ENCODE measurements at places on chromosomes 7 and 10.

DNA sequence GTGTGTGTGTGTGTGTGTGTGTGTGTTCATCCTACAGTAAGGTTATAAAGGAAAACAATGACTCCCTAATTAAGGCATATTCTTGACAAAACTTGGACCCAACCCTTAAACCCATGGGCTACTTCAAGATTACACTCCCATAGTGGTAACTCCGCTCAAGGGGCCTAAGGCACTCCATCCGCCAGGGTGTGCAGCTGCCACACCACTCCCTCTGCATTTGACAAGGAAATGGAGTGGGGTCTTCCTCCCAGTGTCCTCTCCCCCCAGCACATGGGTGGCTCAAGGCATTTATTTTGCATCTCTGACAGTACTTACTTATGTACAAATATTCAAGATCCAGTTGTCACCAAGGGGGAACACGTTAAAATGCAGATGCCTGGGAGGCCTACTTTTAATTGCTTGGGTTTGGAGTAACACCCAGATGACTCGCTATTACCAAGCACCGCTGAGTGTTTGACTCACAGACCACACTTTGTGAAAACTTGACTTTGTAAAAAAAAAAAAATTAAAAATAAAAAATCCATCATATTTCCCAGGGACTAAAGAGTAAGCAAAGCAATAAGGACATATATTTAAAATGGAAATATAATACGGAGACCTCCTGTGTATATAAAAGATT, 53.0 kb upstream of the AGR3 start:
- no peak for DNase-seq

GRCh38 chr10:72337039-72337629, 17.6 kb downstream of the DNAJB12 start:
- peak; percentile 70 for DNase-seq

- no peak for DNase-seq
Measured at GRCh38 chr7:47181746-47182361, 400.1 kb downstream of the TNS3 start.

DNA sequence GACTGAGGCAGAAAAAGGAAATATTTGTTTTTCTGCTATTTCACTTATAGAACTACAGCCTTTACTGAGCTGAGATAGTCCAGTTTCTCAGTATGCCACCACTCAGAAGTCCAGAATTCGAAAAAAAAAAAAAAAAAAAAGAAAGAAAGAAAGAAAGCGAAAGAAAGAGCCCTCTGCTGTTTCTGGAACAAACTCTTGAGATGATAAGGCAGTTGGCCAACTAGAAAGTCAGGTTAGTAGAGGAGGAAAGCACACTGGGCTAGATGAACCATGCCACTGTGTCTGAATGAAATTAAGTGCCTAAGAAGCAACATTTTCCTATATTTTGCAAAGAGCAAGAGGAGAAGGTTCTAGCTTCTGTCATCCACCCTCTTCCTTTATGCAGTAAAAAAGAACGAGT, 403.8 kb downstream of the SORCS3 start:
- no peak for DNase-seq

DNA sequence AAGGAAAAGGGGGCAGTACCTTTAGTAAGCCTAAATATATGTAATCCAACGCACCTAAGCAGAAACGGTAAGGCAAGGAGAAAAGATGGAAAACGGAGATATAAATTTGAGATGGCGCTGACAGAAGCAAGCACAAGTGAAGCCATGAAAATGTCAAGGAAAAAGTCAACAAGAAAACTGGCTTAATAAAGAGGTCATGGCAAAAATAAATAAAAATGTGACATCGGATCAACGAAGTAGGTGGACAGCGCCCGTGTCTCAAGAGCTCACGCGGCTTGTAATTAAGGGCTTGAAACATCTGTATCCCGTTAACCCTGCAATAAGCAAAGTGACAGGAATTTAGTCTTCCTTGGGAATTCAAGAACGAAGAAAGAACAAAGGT, 611 bp downstream of the NDUFA5 start:
- DNase-seq: peak; percentile 2

GRCh38 chr10:60549686-60550085, 160.0 kb upstream of the ANK3 start:
- DNase-seq: no peak

DNA sequence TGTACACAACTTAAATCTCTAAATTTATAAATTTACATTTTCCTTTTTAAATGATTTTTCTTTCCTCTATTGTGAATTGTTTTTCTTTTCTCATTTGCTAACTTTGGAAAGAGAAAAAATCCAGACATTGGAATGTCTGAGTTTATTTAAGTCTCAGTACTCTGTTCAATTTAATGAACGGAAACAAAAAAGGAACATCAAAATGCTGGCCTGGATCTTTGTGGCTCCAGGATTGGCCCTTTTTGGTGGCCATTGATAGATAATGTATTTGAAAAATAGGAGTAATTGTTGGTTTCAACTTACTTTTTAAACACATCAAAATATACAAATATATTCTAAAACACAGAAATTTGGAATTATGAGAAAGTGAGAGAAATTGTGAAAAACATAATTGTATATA, 336.0 kb downstream of the SUGCT start:
- DNase-seq: no peak

DNA sequence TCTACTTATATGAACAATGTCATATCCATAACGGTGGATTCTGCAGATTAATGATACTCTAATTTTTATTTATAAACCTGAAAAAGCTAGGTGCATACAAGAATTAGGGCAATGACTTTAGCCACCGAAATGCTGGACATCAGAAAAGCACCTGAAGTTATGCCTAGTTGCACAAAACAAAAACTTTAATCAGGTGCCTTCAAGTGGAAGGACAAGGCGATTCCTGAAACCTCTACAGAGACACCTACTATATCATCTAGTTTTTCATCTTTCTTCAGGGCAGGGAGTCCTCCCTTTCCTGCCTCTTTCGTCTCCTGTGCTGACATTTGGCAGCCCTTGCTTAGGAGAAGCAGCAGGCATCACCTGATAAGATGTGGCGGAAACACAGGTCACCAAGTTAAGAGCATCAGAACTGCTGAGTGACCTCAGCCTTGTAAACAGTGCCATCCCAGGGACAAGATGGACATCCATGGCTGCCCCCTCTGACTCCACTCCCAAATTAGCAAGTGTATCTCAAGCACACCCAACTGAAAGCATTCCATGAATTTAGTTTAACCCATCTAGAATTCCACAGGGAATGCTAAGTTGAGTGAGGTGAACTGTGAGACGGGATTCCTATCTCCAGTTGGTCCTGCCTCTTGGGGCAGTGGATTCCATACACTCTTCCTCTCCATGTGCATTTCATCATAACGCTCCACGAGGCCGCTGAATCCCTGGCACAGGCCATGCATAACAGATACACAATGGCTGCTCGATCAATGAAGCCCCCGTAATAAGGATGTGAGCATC, 5.8 kb downstream of the ITPRIP start:
- DNase-seq: no peak

- no peak for DNase-seq
Measured at GRCh38 chr10:17510242-17510908, 56.0 kb upstream of the ST8SIA6 start.

GRCh38 chr7:140031364-140031763, 31.4 kb downstream of the PARP12 start:
- DNase-seq: no peak

- no peak for DNase-seq
Measured at GRCh38 chr7:5679813-5680473, 101.5 kb downstream of the RNF216 start.

DNA sequence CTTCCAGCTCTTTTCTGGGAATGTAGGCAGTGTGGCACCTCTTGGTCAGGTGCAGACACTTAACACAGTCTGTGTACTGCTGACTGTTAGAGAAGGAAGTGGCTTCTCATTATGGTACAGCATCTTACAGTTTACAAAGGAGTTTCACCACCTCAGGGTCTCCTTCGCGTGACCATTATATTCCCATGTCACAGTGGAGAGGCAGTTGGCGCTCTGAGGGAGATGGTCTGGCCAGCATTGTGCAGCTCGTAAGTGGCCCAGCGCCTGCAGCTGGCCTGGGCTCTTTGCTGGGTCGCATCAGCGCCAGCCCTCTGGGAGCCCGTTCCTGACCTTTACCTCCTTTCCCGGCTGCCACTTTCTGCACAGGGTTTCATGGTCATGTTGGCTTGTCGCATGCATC, 15.4 kb downstream of the TSPAN15 start:
- DNase-seq: no peak

GRCh38 chr10:43953672-43954071, 305.0 kb upstream of the ZNF32 start:
- DNase-seq: no peak

DNA sequence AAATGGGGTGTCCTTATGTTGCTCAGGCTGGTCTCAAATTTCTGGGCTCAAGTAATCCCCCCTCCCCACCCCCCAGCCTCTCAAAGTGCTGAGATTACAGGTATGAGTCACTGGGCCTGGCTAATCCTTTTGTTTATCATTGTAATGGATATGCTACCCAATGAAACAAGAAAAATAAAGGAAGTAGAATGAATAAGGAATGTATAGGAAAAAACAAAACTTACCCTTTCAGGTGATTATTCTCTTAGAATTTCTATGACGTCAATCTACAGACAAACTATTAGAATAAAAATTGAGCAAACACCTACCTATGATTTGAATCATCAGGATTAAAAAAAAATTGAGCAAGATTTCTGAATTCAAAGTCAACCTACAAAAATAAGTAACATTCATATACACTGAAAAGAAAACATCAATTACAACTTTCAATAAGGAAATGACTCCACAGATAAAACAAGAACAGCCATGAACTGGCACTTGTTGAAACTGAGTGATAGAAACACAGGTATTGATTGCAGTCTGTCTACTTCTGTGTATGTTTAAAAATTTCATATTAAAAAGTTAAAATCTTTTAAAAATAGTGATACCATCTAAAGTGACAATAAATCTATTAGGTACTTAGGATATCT, 12.2 kb downstream of the ADAM12 start:
- no peak for DNase-seq

DNA sequence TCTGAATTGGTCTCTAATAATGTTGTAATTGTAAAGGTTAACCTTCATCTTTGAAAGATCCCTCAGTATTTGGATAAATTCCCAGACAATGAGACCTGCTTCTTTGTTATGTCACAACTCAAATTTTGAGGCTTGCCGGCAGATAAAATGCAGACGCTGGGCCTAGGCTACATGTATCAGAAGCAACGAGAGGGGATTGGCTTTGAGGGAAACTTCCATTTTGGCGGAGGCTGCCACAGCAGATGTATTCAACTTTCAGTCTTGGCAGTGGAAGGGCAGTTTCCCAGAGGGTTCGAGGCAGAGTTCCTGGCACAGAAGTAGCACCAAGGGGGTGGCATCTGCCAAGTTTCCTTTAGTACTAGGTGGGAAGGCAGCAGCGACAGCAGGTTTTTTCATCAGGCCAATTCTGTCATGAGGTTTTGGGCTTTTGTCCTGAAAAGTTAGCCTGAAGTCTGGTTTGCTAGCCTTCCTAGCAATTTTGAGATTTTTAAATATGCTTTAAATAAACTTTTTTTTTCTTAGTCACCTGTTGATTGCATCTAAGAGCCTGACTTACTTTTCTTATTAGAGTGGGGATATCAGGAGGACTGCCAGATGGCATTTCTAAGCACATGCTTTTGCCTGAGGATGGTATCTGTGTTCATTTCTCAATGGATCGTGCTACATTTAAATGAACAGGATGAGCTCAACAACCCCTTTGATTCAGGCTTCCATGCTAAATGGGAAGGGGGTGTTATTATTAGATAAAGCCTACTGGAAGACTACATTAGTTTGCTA, 89.5 kb upstream of the FAM3C start:
- DNase-seq: no peak

GRCh38 chr7:44438816-44439215, 51.6 kb downstream of the NUDCD3 start:
- no peak for DNase-seq

DNA sequence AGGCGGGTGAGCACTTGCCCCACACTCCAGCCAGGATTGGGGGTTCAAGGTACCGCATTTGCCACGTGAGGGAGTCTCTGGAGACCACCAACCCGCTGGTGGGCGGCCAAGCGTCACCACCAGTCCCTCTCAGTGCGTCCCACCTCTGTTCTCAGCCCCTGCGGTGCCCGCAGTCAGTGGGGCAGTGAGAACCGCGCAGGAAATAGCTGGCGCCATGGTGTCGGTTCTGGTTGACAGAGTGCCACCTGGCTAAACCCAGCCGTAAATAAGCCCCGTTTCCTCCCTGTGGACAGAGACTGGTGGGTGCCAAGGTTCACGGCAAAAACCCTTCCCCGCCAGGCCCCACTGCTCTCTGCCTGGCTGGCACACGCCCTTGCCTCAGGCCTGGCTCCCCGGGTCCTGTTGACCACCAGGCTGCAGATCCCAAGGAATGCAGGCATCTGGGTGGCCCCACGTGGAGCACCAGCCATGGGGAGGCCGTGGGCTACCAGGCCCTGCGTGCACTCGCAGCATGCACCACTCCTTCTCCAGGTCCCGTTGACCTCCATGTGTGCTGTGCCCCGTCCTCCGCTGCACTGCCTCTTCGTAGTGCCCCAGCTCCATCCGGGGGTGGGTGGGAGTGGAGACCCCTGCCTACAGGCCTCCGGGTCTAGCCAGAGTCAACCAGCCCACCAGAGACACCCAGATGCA, 140.0 kb downstream of the LHPP start:
- no peak for DNase-seq

- no peak for DNase-seq
Measured at GRCh38 chr7:30681815-30682211, 443 bp downstream of the CRHR2 start.

DNA sequence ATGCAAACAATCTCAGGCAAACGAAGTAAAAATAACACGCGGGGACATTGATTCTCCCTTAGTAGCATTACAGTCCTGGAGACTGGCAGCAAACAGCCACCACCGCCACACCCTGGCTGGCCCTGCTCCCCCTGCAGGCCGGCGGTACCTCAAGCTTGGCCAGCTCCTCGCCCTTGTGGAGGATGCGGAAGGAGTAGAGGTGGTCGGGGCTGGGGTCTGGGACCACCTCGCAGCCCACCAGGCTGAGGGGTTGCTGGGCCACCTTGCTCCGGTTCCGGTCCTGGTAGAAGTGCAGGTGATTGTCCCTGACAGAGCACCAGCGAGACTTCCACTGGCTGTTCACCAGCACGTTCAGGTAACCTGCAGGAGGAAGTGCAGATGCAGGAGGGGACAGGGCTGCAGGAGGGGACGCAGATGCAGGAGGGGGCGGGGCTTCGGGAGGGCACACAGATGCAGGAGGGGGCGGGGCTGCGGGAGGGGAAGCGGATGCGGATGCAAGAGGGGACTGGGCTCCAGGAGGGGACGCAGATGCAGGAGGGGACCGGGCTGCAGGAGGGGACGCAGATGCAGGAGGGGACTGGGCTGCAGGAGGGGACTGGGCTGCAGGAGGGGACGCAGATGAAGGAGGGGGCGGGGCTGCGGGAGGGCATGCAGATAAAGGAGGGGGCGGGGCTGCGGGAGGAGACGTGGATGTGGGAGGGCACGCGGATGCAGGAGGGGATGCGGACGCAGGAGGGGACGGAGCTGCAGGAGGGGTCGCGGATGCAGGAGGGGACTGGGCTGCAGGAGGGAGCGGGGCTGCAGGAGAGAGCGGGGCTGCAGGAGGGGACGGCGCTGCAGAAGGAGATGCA, 65.7 kb downstream of the VWA2 start:
- DNase-seq: peak; percentile 55

GRCh38 chr10:50044941-50045664, 22.7 kb upstream of the WASHC2A start:
- no peak for DNase-seq
